ENCODE measurements at places on chromosomes 11 and 22.

DNA sequence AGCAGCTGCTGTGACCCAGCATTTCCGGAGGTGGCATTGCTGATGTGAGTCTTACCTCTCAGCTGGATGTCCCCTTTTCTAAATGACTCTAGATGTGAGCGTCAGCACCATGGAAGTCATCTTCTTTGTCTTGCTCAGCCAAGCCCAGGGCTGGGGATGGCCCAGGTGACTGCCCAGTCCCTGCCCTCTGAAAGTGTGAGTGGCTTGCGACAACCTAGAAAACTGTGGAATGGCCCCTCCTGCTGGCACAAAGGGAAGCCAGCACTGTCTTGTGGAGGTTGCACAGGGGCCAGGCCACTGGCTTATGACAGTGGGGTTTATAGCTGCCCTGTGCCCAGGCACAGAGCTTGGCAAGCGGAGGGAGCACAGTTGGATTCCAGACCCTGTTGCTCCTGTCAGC, 6.2 kb downstream of the TUB start:
- DNase-seq = no peak

DNA sequence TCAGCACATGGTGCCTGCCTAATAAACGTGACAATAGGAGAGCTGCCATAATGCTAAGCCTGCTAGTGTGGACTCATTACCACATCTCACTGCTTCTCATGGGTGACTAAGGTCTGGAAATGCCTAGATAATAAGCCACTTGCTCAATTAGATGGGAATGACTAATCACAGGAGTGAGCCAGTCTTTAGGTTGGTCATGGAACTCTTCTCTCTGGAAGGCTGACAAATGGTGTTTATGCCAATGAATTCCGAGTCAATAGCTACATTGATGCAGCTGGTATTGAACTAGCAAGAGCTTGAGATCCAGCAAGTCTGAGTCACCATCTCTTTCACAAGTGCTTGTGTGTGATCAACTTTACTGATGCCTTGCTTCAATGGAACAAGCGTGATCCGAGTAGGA, 334.9 kb downstream of the OPCML start:
- no peak for DNase-seq

GRCh38 chr11:8641332-8641731, 41.1 kb downstream of the TRIM66 start:
- no peak for DNase-seq

- no peak for DNase-seq
Measured at GRCh38 chr11:58905721-58906547, 33.4 kb upstream of the GLYATL1 start.

- DNase-seq = no peak
Measured at GRCh38 chr11:66324664-66325063, 7.8 kb upstream of the CD248 start.

DNA sequence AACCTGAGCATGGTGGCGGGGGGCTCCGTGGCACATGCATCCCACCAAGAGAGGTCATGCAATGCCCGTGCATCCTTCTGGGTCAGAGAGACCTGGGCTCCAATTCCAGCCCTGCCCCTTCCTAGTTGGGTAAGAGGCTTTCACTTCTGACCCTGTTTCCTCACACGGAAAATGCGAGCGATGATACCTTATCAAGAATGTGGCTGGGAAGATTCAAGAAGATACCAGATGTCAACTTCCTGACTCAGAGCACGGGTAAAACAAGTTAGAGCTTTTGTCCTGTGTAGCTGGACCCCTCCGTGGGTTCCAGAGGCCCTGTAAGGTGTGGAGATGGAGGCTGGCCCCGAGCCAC, 8.7 kb upstream of the DGKZ start:
- no peak for DNase-seq

DNA sequence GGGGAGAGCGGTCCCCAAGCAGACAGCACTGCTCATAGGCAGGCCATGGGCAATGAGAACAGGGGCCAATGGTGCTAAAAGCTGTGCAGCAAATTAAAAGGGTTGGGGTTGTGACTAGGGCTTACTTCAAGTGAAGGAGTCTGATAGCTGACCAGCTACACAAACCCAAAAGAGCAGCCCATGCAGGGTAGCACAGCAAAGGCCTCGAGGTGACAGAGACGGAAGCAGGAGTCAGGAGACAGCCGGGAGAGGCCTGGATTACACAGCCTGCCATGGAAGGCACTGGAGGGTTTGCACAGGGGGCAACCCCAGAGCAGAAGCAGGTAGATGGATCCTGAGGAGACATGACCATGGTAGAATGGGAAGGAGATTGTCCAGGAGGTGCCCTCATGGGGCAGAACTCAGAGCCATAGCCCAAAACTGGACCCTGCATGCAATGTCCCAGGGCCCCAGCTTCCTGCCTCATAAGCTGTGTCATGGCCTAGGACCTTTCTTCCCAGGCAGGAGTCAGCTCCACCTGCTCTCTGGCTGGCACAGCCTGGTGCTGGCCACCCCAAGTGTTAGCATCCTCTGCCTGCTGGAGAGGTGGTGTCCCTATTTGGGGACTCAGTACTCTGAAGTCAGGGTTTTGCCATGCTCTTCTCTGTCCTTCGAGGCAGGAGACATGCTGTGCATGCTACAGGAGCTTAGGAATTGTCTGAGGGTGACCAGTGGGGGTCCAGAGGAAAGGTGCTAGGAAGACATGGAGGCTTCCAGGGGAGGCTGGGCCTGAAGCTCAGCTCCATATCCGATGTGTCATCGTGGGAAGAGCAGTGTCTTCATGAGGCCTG, 33.3 kb downstream of the RSPH14 start:
- no peak for DNase-seq

- no peak for DNase-seq
Measured at GRCh38 chr11:130121445-130121978, 38.1 kb upstream of the ST14 start.

GRCh38 chr11:123585206-123585605, 69.2 kb downstream of the SCN3B start:
- DNase-seq = no peak

- no peak for DNase-seq
Measured at GRCh38 chr11:33797879-33798278, 23.6 kb upstream of the FBXO3 start.

DNA sequence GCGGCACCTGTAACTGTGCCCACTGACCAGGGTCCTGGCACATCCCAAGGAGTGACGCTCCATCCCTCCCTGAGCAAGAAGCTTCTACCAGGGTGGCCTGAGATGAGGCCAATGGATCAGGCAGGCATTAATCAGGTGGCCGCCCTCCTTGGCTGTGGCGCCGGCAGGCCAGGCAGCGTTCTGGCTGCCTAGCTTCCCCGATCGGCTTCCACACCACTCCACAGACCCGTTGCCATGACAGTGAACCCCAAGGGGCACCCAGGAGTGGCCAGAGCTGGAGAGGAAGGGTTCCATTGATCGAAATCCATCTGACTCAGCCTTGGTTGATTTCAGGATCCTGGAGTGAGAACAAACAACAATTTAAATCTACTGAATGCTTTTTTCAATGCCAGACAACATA, 20.5 kb downstream of the LRRC55 start:
- no peak for DNase-seq

GRCh38 chr11:61024938-61025820, 53.7 kb downstream of the CD6 start:
- no peak for DNase-seq

DNA sequence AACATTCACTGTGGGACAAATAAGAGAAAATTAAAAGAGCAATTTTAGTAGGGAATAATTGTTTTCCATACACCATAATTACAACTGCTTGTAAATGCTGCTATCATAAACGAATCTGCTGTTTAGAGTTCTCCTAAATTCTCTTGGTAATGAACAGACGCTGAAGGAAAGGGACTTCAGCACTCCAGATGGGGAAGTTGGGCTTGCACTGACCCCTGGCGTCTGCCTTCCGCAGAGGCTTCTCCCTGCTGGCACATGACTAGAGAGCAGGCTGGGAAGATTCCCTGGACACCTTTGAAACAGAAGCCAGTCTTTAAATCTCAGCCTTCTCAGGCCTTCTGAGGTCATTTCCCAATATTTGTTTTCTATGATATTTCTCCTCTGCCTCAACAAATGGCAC, 84.1 kb downstream of the NXPE2 start:
- peak; percentile 5 for DNase-seq

Measured in OCI-LY7 (cell line).